Pulmonary artery endothelial cell (primary cell): ENCODE measurements at places on chromosomes 12 and 14. TPM values are rescaled to one million over a fixed set of nuclear protein-coding genes. Genes with fewer than 3 reads are reported as not detected.

The MMP17 gene
- total RNA-seq, result 3.2 and 4.7 TPM in 2 replicates

The ADGRD1 gene
- total RNA-seq, result not detected in 2 replicates

The STXBP6 gene
- 0.04 TPM in 1 of 2 replicates, not detected in the other for total RNA-seq

The SYT10 gene
- total RNA-seq, result not detected in 2 replicates

The NGB gene
- not detected in 2 replicates for total RNA-seq

The CLEC1B gene
- 0.18 TPM in 1 of 2 replicates, not detected in the other for total RNA-seq
